Stimulated activated naive B cell treated with anti-CD40 and anti-IgM and Interleukin-4, amounts not matched to agents 10 μg/mL and 1 μg/mL and 100 μg/mL, for 72 hours (primary cell): ENCODE measurements at places on chromosomes 16 and 17.

GRCh38 chr16:85328676-85329058, 216.4 kb upstream of the CIBAR2 start:
- DNase-seq, result no peak
- H3K27me3 ChIP-seq, result peaks cover 36% of the 10 kb centered on the region
- peaks cover 10% of the 10 kb centered on the region for H3K4me1 ChIP-seq

DNA sequence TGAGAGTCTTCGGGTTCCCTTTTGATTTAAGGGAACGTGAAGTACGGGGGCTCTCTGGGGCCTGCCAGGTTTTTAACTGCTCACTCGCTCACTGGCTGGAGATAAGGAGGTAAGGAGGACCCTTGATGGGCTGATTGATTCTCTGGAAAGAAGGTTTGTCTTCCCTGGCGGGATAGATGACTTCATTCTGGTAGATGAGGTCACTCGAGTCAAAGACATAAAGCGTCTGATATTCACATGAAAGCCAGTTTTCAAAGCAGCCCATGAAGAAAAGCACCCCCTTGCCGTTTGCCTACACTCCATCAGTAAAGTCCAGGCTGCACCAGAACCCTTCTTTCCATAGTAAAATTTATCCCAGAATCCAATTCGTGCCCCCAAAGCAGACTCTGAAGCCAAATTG, 233.7 kb upstream of the IRX5 start:
- no peaks in the 10 kb centered on the region for H3K4me1 ChIP-seq
- H3K36me3 ChIP-seq, result no peaks in the 10 kb centered on the region
- H3K4me3 ChIP-seq, result no peak overlapping the region
- no peak for DNase-seq
- H3K27ac ChIP-seq, result no peak overlapping the region

DNA sequence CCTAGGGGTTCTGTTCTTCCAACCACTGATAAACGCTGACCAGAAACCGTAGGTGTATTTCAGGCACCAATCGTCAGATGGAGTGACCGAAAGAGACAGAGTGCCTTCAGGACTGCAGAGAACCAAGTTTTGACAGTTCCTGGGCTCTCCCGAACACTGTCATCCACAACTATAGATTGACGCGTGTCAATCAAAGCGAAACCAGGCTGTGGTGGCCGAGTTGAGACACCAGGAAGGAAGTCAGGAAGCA, 11.9 kb upstream of the AURKB start:
- H3K36me3 ChIP-seq, result peaks cover 45% of the 10 kb centered on the region
- DNase-seq, result no peak
- H3K27ac ChIP-seq, result peak overlapping the region; percentile 100
- H3K4me3 ChIP-seq, result peak overlapping the region; percentile 99

GRCh38 chr17:57365420-57365819, 109.1 kb downstream of the MSI2 start:
- H3K27me3 ChIP-seq, result no peaks in the 10 kb centered on the region
- DNase-seq, result no peak
- H3K4me1 ChIP-seq, result peaks cover 56% of the 10 kb centered on the region
- H3K27ac ChIP-seq, result no peak overlapping the region

- DNase-seq, result no peak
- H3K4me1 ChIP-seq, result peaks cover 85% of the 10 kb centered on the region
- H3K27ac ChIP-seq, result peak overlapping the region; percentile 77
- peak overlapping the region; percentile 46 for H3K4me3 ChIP-seq
- H3K36me3 ChIP-seq, result peaks cover 42% of the 10 kb centered on the region
Observed at GRCh38 chr16:89325861-89326471, 108.5 kb downstream of the ZNF778 start.

GRCh38 chr17:19538095-19539039, 4.7 kb downstream of the SLC47A1 start:
- H3K36me3 ChIP-seq, result no peaks in the 10 kb centered on the region
- no peak overlapping the region for H3K4me3 ChIP-seq
- no peak for DNase-seq
- H3K4me1 ChIP-seq, result peaks cover 13% of the 10 kb centered on the region
- peaks cover 28% of the 10 kb centered on the region for H3K27me3 ChIP-seq
- no peak overlapping the region for H3K27ac ChIP-seq
